ENCODE measurements at places on chromosomes 3 and 15. TPM values are rescaled to one million over a fixed set of nuclear protein-coding genes. Genes with fewer than 3 reads are reported as not detected.

DNA sequence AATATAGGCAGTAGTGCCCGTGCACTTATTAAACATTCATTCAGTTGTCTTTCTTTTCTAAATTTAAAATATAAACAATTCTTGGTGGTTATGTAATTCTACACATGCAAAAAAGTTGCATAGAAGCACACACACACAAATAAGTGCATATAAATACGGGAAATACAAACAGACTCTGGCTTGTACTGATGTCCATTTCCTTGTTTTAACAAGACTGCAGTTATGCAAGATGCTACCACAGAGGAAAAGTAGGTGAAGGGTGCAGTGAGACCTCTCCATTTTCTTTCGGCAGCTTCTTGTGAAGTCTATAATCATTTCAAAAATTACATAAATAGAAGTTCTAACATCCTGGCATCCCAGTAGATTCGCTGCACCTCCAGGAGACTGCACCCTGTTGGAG is 130.6 kb upstream of the BCL6 start:
- DNase-seq, result no peak

GRCh38 chr3:111735243-111735758 is 123.8 kb upstream of the PHLDB2 start:
- no peak for DNase-seq

DNA sequence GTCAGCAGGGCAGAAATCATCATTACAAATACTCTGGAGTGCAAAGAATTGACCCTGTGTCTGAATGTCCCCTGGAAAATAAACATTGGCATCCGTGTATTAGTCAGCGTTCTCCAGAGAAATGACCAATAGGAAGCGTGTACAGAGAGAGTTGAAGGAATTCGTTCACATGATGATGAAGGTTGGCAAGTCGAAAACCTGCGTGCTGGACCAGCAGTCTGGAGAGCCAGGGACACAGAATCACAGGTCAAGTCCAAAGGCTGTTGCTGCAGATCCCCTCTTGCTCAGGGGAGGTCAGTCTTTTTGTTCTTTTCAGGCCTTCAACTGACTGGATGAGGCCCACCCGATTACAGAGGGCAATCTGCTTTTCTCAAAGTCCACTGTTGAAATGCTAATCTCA is 16.6 kb downstream of the GP9 start:
- no peak for DNase-seq

GRCh38 chr15:76140074-76140464 is 80.3 kb downstream of the TMEM266 start:
- DNase-seq, result no peak

DNA sequence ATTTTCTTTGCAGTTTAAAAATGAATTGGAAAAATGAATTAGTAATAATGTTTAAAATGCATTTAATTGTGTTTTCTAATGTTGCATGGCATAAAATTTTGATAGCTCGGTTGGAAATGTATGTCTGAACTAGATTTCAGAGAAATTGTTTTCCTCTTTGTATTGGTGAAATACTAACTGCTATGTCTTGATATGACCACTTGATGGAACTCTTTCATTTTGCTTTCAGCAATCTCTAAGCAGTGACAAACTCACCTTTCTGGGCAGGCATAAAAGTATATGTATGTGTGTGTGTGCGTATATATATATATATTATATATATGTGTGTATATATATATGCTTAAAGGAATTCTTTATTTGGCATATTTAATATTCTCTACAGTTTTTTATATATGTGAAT is 239.3 kb upstream of the ZNF717 start:
- no peak for DNase-seq

- DNase-seq, result no peak
These were observed 41.6 kb downstream of the MB21D2 start for GRCh38 chr3:192875971-192876565.

- no peak for DNase-seq
These were observed 224.3 kb downstream of the CDIN1 start for GRCh38 chr15:36803773-36804172.

DNA sequence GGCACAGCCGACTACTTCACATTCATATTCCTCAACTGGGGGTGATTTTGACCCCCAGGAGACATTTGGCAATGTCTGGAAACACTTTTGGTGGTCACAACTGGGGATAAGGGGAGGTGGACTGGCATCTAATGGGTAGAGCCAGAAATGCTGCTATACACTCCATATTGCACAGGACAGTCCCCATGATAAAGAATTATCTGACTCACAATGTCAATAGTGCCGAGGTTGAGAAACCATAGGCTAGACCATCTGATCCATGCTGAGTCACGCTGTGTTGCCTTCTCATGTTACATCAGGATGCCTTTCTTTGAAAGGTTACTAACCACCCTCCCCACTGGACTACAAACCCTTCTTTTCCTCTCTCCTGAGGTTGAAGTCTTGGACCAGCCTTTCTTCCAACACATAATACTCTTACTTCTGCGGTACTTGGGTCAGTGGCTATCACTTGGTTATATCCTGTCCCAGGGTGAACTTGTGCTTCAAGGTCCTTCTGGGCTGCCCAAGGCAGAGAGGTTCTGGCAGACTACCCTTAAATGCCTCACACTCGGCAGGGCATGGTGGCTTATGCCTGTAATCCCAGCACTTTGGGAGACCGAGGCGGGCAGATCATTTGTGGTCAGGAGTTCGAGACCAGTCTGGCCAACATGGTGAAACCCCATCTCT is 68.8 kb downstream of the CTNNB1 start:
- no peak for DNase-seq

GRCh38 chr3:53740956-53741355 is 105.3 kb downstream of the CHDH start:
- DNase-seq, result no peak

DNA sequence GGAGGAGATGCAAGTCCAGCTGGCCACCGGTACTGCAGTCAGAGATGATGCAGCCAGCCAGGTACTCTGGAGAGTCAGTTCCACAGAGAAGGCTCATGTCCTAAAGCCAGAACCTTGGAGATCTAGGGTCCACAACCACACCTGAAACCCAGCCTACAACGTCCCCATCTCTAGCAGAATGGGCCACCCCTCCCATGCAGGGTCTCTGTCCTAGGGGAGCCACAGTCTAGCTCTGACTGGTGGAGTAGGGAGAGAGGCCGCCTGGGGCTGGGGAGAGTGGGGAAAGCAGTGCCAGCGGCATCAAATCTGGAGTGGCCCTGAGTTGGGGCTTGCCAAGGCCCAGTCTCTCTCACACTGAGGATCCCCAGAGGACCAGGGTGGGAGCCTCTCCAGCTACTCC is 43.5 kb downstream of the PTH1R start:
- no peak for DNase-seq

DNA sequence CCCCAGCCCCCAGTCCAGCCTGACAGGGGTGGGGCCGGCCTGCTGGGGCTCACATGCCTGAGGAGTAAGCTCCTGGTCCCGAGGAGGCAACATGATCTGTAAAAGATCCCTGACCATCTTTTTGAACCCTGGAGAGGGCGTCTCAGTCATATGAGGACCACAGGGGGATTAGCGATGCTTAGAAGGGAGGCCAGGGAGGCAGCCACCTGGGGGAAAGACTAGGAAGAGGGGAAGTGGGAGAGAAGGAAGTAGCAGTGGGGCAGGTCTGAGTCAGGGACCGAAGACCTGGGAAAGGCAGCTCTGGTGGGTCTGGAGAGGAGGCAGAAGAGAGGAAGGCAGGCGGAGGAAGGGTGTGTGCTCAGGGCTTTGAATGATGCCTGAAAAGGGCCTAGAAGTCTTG is 18.9 kb downstream of the PIF1 start:
- DNase-seq, result no peak

GRCh38 chr3:28971156-28971555 is 309.7 kb upstream of the RBMS3 start:
- DNase-seq, result no peak

- no peak for DNase-seq
These were observed 25.0 kb upstream of the BCL6 start for GRCh38 chr3:187770224-187770623.

DNA sequence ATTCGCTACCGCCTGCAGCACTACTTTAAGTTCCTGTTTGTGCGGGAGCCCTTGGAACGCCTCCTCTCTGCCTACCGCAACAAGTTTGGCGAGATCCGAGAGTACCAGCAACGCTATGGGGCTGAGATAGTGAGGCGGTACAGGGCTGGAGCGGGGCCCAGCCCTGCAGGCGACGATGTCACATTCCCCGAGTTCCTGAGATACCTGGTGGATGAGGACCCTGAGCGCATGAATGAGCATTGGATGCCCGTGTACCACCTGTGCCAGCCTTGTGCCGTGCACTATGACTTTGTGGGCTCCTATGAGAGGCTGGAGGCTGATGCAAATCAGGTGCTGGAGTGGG is 995 bp downstream of the CHST14 start:
- peak; percentile 23 for DNase-seq

GRCh38 chr15:29815000-29815710 is 7.1 kb downstream of the TJP1 start:
- DNase-seq, result no peak

DNA sequence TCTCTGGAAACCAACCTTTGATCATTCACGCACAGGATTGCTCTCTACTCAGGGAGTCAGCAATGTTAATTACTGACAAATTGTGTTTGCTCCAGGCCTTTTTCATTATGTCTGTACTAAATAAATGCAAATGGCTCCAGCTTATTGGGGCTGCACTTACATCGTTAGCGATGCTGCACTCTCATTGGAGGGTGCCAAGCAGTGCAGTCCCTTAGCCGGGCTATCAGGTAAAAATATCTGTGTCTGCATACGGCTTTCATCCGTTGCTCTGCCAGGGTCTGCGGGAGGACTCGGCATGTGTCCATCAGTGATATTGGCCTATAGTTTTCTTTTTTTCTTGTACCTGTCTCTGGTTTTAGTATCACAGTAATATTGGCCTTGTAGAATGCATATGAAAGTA is 471.5 kb upstream of the CADM2 start:
- DNase-seq, result no peak

GRCh38 chr15:99241752-99242151 is 7.6 kb downstream of the TTC23 start:
- DNase-seq, result no peak

GRCh38 chr3:18575573-18575972 is 150.4 kb upstream of the SATB1 start:
- no peak for DNase-seq

GRCh38 chr3:41943311-41943843 is 18.5 kb downstream of the ULK4 start:
- no peak for DNase-seq

DNA sequence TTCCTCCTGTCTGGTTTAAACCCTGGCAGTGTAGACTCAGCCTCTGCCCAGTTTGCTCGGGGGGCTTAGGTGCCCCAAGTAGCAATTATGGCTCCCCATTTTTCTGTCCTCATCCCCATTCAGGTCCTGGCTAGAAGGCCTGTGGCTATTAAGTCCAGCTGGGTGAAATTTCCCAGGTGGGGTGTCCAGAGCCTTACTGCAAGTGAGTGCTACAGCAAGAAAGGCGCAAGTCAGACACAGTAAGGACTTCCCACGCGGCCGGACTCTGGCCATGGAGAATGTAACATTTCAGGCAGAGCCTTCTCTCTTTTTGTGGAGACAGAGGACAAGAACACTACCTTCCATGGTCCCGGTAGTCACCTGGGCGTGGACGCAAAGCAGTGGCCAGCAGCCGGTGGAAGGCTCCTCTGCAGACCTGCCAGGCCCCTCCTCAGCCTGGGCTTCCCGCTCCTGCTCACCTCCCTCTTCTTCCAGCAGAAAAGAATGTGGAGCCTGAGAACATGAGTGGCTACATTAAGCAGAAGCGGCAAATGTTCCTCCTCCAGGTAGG is 23.3 kb downstream of the CFAP100 start:
- no peak for DNase-seq

DNA sequence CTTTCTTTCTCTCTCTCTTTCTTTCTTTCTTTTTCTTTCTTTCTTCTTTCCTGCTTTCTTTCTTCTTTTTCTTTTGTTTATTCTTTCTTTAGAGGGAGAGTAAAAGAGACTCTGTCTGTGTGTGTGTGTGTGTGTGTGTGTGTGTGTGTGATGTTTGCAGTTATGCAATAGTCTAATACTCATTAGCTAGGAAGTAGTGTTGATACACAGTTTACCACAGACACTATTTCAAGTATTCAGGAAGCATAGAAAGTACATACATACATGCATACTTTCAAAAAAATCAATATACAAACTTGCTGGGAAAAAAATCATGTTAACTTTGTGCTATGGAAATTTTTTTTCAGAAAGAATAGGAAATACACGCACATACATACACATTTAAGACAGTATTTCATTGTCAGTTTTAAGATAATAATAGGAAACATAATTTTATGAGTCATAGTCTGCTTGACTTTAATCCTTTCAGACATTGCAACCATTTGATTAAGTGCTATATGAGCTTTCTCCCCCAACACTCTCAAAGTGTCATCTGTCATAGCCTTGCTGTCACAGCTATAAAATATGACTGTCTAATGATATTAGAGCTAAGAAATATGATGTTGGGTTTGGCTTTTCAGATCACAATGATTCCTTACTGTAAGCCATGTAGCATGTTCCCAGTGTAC is 74.9 kb upstream of the EPHA3 start:
- DNase-seq, result no peak

GRCh38 chr3:80696280-80696679 is 928.5 kb upstream of the ROBO1 start:
- DNase-seq, result no peak

GRCh38 chr3:12237912-12238650 is 50.8 kb upstream of the PPARG start:
- no peak for DNase-seq

DNA sequence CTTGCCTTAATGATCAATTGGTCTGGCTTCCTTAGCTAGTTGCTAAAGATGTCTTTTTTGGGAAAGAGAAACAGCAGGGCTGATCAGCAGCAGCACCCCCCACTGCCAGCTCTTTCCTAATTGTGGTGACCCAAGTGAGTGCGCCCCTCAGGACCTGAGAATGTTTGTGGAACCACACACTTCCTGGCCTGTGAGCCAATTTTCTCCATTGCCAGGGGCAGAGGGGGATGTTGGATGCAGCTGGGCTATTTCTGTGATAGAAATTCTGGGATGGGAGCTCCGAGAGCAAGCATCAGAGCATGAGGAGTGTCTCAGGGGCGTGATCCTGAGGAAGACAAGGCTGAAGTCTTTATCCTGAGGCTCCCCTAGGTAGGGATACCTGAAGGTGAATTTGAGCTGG is 66.6 kb downstream of the CLDN11 start:
- DNase-seq, result no peak

- DNase-seq, result no peak
These were observed 71.4 kb downstream of the SPSB4 start for GRCh38 chr3:141122455-141123030.

Gene IQCH
- total RNA-seq, result 1.1 TPM

Gene MDFIC2
- total RNA-seq, result not detected

Gene FOXB1
- total RNA-seq, result not detected

Gene CCDC80
- total RNA-seq, result not detected

Gene KBTBD8
- total RNA-seq, result 53.3 TPM

Gene FOXL2
- total RNA-seq, result not detected

Gene OXTR
- total RNA-seq, result 2.5 TPM

Gene TMA7
- total RNA-seq, result 216 TPM

Gene AQP9
- total RNA-seq, result 0.10 TPM

Gene TLNRD1
- 25.7 TPM for total RNA-seq

Gene NR2E3
- not detected for total RNA-seq

Gene CHRNA7
- not detected for total RNA-seq

Gene RAD54L2
- total RNA-seq, result 34.3 TPM

Gene ROPN1
- not detected for total RNA-seq

Gene GOLGA6D
- not detected for total RNA-seq

Gene IQCF5
- not detected for total RNA-seq

Gene PATL2
- 19.8 TPM for total RNA-seq

Data from activated B cell treated with CpG ODN at 0.5 μM for 24 hours (primary cell).